ENCODE measurements at places on chromosomes 12 and 14.

- DNase-seq = no peak
Measured at GRCh38 chr12:19227190-19227879, 97.8 kb downstream of the PLEKHA5 start.

- DNase-seq = no peak
Measured at GRCh38 chr14:39319381-39319780, 85.7 kb downstream of the MIA2 start.

- DNase-seq = no peak
Measured at GRCh38 chr12:90062799-90063198, 354.2 kb upstream of the ATP2B1 start.

GRCh38 chr14:55638665-55639064 is 58.7 kb downstream of the KTN1 start:
- DNase-seq = no peak

Data from fibroblast of skin of left quadriceps (primary cell).